Fibroblast of skin of back (primary cell): ENCODE measurements at places on chromosomes 4 and X.
A peak's percentile ranks its signal among the peaks of the same experiment; 100 is the strongest.

DNA sequence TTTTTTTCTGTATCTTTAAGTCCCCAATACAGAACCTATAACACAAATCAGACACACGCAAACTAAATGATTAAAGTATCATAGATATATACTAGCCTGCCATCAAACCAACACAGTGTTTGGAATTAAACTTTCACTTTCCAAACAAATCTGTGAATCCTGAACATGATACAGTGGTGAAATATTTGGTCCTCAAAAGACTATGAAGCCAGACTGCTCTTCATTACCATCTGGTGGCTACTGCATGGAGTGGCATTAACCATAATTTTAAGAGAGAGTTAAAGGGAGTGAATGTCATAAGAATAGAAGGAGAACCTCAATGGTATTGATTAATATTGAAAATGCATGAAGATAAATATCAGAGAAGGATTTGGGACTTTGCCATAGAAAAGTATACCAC, 9.2 kb upstream of the GABRA4 start:
- peak; percentile 8 for DNase-seq

GRCh38 chrX:129631849-129632248, 22.9 kb downstream of the APLN start:
- DNase-seq: no peak

GRCh38 chr4:10117359-10118047, 904 bp upstream of the WDR1 start:
- peak; percentile 54 for DNase-seq

GRCh38 chr4:16192631-16193518, 33.4 kb downstream of the TAPT1 start:
- DNase-seq: no peak

- no peak for DNase-seq
Measured at GRCh38 chr4:2832309-2832980, 11.2 kb upstream of the ADD1 start.

DNA sequence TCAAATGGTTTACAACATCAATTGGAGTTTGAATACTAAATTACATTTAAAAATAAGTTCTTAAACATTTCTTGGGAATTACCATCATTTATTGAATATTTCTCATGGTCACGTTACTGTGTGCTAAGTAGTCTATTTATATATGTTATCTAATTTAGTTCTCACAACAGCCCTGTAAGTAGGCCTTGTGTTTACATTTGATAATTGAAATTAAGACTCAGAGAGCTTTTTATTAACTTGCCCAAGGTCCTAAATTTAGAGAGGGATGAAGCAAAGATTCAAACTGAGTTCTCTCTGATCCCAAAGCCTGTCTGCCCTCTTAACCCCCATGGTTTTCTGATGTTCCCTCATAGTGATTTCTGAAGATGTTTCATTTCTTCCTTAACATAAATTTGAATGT, 103.7 kb downstream of the CEP135 start:
- DNase-seq: no peak

DNA sequence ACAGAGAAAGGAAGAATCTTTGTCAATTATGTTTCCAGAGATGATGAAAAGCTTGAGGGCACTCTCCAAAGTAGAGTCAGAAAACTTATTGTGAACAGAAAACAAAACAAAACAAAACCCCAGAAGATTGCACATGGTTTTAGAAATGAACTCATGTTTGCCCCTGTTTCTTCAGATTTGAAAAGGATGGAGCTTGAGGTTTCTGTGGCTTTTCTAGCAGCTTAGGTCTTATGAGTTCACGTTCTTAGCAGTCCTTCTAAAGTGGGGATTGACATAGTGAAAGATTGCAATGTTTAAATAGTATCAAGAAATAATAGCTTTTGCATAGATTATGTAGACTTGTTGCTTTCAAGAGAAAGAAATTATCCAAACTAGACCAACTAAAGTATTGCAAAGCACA, 421.8 kb downstream of the GBA3 start:
- DNase-seq: no peak

DNA sequence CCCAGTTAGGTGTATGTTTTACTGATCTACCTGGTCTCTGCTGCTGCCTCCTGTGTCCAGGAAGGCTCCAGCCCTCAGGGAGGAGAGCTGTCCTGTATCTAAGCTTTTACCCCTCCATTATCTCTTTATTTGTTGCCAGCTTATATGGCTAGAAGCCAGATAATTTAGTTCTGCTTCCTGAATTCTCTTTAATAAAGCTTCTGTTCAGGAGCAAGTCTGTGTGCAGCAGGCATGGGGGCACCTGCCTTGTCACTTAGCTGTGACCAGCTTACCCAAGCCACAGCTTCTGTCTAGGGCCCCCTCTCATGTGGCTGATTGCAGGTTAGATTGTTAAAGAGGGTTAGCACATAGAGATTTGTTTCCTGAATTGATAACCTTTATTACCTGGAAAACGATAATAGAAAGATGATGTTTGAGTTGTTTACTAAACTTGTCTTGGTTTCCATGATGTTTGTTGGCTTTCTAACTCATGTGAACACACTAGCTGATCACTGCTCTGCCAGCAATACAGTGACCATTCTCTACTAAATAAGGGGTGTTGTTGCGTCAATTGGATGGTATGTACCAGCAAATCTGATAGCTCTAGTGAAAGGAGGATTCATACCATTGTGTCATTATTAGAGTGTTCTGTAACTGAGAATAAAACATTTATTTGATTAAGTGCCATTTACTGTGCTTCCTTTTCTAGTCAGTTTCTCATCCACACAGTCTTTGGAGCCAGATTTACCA, 189.8 kb upstream of the ANK2 start:
- DNase-seq: no peak

DNA sequence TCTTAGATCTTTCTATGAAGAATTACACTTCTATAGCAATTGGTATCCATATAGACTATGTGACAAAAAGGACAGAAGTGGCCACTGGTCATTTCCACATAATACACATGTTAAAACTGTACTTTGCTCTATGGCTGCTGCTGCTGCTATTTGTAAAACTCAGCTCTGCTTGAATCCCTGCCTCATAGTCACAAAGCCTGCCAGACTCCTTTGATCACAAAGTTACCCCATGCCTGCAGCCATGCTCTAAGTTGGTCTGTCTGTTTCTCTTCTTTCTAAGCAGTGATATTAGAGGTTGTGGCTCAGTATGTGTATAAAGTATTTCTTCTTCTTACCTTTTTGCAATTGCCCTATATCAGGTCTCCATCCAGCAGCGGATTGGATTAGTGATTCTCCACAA, 210.9 kb downstream of the GRID2 start:
- no peak for DNase-seq

GRCh38 chr4:76590798-76591281, 155.8 kb downstream of the SHROOM3 start:
- peak; percentile 90 for DNase-seq

DNA sequence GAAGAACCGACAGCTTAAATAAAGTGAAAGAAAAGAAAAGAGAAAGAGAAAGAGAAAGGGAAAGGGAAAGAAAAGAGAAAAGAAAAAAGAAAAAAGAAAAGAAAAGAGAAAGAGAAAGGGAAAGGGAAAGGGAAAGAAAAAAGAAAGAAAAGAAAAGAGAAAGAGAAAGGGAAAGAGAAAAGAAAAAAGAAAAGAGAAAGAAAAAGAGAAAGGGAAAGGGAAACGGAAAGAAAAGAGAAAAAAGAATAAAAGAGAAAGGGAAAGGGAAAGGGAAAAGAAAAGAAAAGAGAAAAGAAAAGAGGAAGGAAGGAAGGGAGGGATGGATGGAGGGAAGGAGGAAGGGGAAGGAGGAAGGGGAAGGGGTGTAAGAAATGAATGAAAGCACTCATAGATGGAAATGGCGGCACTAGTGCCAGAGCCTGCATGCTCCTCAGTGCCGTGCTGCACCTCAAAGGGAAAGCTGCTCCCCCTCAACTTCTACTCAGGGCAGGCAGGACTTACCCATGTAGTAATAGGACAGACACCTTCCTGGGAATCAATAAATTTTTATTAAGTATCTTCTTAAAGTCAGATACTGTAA, 70.7 kb downstream of the AFAP1 start:
- DNase-seq: no peak

DNA sequence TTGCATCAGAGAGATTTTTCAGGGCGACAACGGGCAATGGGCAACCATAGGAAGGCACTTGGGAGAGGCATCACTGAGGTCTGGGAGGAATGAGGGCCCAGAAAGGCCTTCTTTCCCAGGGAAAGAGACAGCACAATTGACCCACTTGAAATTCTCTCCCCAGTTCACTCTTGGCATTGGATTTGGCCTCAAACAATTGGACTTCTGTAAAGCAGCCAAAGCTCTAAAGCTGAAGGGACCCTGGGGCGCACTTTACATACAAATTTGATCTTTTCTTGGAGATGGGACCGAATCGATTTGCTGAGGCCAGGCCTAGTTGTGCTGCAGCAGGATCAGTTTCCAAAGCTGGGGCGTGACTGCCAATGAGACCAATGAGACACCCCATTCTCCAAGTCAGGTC, 3.2 kb downstream of the ARHGAP36 start:
- no peak for DNase-seq

DNA sequence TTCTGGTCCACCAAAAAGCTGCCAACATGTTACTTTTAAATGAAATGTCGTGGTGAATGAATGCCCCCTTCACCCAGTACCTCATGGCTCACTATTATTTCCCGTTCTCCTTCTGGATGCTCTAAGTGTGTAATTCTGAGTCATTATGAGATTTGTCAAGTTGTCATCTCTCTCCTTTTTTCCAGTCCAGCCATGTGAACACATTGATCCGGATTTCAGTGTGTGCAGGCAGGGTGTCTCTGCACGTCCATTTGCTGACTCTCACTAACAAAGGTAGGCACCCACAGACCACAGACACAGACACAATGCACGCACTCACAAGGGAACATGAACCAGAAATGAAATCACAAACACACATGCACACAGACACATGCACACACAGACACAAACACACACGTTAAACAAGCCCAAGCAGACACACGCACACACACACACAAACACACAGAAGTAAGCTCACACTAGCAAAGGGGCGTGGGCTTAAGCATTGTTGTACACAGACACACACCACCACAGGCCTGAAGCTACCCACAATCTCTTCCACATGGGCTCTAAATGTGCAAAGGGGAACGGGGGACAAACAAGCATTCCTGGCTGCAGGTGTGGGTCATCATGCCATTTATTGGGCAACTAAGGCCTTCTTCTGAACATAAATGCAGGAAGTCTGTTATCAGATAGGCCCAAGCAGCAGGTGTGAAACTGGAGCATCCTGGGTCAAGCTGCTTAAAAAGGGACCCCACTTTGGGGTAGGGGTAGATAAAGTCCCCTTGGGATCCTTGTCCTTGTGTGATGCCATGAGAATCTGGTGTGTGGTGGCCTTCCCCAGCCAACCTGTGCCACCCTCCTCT, 58.1 kb downstream of the NBDY start:
- DNase-seq: no peak

GRCh38 chr4:17468619-17469221, 43.2 kb downstream of the QDPR start:
- peak; percentile 38 for DNase-seq

DNA sequence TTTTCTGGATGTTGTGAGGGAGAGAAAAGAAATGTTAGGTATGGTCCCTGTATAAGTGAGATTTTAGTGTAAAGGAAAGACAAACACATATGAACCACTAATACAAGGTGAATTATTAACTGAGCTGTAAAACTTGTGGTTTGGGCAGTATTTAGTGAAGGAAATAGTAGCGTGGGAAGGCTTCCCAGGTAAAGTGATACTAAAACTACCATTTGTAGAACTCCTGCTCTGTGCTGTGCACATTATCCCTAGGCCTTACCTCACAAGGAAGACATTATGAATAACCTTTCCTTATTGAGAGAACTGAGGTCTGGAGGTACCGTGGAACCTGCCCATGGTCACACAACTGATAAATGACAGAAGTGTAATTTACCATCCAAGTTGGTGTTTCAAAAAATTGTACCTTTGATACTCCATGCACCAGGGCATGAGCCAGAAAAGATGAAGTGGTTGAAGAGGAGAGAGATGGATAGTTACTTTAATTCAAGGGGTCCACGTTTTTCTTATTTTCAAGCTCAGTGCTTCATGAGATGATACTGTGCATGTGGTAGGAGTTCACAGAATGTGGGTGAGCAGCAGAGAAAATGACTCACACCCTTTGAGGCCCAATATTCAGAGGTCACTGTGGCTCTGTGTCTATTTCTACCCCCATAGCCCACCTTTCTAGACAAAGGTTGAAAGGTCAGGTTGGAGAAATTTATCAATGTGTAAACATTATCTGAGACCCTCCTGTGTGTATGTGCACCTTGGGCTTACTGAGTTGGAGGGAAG, 2.6 kb upstream of the VSIG4 start:
- no peak for DNase-seq

GRCh38 chr4:6273661-6273990, 4.0 kb downstream of the WFS1 start:
- DNase-seq: no peak

DNA sequence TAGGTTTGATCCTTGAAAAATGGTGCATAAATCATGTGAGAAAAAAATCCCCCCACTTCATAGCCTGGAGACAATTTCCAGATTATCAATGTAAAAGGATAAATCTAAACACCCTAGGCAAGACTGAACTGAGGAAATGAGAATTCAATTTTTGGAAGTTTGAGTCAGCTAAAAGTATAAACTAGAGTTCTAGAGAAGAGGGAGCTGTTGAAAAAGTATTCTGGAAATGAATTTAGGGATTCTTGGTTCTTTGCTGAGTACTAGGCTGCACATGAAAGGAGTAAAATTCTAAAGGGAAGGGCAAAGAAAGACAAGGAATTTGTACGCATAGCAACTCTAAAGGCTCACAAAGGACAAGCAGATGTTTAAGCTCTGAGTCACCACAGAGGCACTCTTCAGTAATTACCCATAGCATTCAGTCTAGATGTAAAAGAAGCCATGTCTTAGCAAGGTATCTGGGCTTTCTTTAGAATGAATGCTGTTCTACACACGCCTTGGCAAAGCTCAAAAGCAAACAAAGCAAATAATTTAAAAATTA, 896.5 kb downstream of the PDHA2 start:
- DNase-seq: peak; percentile 77

DNA sequence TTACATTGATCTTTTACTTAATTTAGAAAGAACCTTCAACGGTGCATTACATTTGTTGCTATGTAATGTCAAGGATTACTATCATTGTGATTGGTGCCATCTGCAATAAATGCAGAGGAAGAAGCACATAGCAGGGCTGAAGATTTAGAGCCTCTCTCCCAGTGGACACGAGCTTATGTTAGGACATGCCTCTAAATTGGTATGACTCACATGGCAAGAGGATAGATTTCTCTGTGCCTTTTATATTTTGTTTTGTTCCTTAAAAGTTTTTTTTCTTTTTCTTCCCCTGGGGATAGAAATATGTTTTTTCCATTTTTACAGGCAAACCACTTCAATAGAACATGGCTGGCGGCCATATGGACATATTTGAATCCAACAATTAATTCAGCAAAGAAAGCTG, 205.0 kb upstream of the HAND2 start:
- peak; percentile 27 for DNase-seq

- no peak for DNase-seq
Measured at GRCh38 chrX:46850771-46851170, 13.9 kb downstream of the RP2 start.

DNA sequence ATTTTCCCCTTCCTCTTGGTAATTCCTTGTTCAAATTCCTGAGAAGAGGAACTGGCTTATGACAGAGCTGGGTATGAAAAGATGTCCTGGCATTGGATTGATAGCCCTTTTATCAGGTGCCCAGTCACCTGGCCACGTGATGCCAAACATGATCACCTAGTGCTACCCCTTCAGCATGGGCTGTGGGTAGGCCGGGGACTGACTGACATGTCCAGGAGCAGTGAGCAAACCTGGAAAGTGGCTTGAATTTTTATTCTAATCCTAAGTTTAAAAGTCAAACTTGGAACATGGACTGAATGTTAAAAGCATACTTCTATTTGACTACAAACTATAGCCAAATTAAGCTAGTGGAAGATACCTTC, 99.7 kb upstream of the CXCL13 start:
- DNase-seq: no peak
